Activated T-helper 1 cell treated with anti-CD3 and anti-CD28 coated beads, Interleukin-2, amount 50 U/mL, for 16 hours (primary cell): ENCODE measurements at places on chromosomes 3 and 15.
A peak's percentile ranks its signal among the peaks of the same experiment; 100 is the strongest.

DNA sequence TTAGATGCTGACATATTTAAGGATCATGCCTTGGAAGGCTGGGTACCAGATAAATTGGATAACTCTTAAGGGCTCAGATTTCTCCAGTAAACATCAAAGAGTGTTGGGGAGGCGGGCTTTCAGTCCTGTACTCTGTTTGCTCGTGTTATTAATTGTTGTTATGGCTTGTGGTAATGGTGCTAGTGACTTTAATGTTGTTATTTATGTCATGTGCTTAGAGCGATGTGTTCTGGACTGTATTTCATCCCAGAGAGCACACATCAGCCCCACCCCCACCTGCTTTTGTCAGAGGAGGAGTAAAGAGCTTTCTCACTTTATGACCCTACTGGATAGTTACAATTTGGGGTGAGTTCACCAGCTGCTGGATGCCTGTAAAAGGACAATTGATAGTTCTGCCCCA, 386.3 kb downstream of the EPHB1 start:
- no peak for DNase-seq

DNA sequence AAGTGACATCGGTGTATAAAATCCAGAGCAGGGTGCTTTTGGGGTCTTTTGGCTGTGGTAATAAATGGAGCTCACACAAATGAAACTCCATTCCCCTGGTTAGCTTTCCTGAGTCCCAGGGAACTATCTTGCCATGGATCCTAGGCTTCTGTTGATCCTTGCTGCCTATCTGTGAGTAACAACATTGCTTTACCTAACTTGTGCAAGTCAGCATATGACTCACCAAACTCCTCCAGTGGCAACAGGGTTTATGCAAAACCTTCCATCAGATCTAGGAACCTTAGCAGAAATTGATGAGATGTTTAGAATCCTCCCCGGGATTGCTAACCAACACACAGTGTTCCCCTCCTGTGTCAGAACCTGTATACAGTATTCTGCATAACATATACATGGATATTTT, 105.4 kb downstream of the SCAPER start:
- DNase-seq = no peak

DNA sequence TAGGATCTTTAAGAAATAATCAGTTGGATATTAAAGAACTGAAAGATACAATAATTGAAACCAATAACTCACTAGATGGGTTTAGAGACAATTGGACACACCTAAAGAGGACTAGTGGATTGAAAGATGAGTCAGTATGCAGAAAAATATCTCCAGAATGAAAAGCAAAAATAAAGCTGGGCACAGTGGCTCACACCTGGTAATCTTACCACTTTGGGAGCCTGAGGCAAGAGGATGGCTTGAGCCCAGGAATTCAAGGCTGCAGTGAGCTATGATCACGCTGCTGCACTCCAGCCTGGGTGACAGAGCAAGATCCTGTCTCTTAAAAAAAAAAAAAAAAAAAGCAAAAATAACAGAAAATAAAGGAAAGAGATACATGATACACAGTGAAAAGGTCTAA, 37.4 kb upstream of the CCDC174 start:
- DNase-seq = no peak

GRCh38 chr3:6396631-6397030, 464.3 kb upstream of the GRM7 start:
- no peak for DNase-seq

DNA sequence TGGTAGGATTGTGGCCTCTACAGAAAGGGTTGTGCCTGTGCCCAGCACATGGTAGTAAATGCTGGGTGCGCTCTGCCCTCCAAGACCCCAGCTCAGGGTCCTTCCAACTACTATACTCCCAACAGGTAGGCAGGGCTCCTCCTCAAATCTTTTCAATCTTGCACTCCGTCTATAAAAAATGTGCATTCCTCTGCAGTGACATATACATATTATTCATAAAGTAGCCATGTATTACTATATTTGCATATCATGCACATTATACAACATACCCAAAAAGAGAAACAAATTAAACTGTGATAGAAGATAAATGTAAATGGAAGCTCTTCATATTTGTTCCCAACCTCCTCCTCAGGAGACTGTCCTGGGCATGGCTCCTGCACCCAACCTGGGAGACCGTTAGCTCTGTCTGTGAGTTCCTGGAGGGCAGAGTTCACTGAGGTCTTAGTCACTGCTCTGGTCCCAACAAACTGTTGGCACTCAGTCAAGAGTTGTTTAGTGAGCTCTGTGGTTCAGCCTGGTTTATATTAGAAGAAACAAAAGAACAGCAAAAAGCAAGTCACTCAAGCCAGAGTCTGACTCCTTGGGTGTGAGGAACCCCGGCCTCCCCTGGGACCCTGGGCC, 47.7 kb upstream of the GRIP2 start:
- no peak for DNase-seq

DNA sequence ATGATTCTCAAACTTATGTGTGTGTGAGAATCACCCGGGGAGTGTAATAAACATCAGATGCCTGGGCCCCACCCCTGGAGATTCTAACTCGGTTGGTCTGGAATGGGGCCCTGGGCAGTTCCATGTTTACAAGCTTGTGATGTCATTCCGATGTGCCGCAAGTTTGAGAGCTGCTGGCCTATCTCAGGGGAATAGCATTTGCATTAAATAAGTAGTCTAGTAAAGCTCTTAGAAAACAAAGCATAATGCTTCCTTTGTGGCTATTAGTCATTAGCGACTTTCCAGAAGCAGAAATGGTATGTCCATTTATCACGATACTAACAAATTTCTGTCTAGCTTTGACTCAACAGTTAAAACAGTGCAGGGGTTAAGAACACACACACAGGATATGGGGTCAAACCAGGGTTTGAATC, 20.9 kb downstream of the PGBD4 start:
- no peak for DNase-seq

DNA sequence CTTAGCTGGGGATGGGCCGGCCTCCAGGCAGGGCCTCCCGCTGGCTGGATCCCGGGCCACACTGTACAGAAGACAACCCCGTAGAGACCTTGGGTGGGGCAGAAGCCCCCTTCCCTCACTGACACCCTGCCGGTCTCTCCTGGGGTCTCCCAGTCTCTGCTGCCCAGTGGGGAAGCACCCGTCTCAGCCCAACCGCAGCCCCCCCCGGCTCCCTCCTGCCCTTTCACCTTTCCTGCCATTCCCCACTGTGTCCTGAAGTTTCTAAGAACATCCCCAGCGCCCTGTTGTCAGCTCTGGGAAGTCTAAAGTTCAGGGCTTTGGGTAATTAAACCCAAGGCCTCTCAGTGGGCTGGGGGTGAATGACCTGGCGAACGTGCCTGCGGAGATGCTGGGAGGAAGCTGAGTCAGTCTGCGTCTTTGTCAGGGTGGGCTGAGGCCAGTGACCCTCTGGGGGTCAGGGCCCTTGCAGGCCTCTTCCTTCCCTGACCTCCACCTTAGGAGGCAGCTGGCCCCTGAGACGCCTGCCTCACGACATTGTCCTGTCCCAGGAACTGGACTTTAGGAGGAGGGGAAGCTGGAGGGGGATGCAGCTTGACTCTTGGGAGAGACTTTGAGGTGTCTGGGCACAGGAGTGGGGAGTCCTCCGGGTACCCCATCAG, 1.4 kb upstream of the SLC51A start:
- no peak for DNase-seq

- no peak for DNase-seq
These were observed 19.5 kb upstream of the BCL2L10 start for GRCh38 chr15:52132066-52132465.

DNA sequence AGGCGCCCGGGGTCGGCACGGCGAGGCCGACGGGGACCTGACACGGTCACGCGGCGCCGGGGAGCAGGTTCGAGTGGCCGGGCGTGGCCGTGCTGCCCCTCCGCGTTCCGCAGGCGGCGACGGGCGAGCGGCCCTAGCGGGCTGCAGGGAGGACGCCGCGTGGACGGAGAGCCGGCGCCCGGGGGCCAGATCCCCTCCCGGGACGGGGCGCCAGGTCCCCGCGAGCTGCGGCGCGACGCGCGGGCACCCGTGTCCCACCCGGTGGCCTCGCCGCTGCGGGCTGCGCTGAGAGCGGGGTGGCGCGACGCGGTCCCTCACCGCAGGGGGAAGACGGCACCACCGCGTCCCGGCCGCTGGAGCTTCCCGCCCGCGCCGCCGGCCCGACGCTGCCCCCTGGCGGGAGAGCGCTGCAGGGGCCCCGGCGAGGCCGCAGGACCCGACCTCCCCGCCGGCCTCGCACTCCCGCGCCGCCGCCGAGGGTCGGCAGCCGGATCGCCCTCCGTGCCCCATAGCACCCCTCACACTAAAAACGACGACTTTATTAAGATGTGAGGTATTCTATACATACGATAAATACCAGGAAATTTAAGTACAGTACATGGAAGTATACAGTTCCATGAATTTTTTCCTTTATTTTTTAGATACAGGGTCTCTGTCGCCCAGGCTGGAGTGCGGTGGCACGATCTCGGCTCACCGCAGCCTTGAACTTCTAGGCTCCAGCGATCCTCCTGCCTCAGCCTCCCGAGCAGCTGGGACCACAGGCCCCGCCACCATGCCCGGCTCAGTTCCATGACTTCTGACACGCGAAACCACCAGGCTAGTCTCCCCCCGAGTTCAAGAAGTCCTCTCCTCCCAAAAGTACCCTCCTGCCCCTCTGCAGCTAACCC, 1.3 kb upstream of the PIGZ start:
- peak; percentile 26 for DNase-seq

DNA sequence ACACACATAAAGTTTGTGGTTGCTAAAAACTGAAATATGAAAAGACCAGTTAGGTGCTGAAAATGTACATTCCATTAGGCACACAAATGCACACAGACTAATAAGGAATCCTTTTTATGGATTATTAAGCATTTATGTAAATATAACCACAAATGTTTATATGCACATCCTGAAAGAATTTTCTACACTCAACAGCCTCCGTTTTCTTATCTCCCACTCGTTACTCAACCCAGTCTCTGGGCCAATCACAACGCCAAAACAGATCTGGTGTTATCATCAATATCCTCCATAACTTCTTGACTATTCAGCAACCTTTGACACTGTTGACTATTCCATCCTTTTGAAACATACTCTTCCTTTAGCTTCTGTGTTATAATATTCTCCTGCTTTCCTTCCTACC, 136.4 kb downstream of the ATP8B4 start:
- DNase-seq = no peak

GRCh38 chr3:111103807-111104206, 32.2 kb downstream of the NECTIN3 start:
- DNase-seq = no peak

DNA sequence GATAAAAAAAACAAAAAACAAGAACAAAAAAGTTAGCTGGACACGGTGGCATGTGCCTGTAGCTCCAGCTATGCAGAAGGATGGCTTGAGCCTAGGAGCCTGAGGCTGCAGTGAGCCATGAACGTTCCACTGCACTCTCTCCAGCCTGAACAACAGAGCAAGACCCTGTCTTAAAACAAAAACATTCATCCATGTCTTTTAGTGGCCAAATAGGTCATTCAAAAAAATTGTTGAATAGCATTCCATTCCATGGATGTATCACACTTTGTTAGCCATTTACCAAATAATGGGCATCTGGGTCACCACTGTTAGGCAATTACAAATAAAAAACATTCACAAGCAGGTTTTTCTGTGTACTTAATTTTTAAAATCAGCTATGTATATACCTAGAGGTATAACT, 139.7 kb downstream of the STAG1 start:
- DNase-seq = no peak

GRCh38 chr3:148970271-148970670, 21.1 kb upstream of the GYG1 start:
- DNase-seq = no peak

- no peak for DNase-seq
These were observed 94.7 kb downstream of the LINGO1 start for GRCh38 chr15:77538027-77538451.

DNA sequence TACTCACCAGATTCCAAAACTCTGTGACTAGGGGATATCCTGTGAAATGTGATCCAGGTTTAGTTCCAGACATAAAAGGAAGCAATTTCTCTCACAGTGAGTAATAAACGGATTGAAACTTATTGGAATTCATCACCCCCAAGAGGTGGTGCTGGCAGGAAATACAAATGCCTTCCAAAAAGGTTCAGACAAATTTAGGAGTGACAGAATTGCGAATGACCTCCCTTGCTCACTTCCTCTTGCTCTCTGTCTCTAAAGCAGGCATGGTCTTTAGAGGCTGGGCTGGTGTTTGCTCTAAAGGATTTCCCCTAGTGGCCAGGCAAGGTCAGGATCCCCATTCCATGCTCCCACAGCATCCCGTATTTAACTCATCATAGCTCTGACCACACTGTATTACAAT, 449.4 kb upstream of the PPP2R3A start:
- no peak for DNase-seq

DNA sequence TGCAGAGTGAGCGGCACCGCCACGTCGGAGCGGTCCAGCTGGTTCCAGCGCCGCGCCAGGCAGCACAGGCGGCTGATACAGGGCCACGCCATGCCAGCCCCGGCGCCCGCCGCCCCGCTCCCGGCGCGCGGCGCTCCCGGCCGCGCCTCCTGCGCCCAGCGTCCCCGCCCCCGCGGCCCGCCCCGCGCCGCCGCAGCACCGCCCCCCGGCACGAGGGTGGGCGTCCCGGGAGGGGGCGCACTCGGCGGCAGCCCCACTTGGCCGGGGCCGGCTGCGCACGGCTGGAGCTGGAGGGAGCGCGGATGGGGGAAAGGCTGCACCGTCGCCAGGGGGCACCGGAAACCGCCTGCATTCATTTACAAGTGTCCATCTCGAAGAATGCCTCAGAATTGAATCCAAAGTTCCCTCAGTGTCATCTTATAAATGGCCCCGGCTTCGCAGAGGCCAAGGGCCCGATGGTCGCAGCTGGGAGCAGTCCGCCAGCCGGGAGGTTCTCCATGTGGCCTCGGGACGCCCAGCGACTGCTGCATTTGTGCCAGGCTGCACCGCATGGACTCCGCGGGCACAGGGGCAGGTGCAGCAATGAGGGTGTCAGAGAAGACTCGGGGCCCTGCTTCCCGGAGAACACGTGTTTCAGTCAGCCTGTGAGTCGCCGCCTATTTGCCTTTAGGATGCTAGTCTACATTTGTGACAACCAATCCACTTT, at the start of gene MAP6D1:
Gene MAP6D1 (minus strand): TSS at position 122 of the 706 bp plus-strand sequence. CDS start 30 bp downstream, at position 92.
- peak; percentile 23 for DNase-seq

GRCh38 chr3:159113221-159113875, 311.5 kb downstream of the MFSD1 start:
- DNase-seq = no peak

DNA sequence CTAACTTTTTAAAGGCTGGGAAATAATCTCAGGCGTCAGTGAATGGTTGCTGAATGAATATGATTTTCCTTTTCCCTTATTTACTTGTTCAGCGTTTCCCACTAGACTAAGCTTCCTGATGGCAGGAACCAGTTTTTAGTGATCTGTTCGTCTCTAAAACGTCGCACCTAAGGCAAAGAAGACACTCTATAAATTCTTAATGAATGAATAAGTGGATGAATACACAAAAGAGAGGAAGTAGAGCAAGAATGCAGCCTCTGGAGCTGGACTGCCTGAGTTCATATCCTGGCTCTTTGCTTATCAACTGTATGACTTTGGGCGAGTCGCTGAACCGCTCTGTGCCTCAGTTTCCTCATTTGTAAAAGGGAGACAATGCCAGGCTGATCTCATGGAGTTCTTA, 38.7 kb downstream of the WNT7A start:
- no peak for DNase-seq

DNA sequence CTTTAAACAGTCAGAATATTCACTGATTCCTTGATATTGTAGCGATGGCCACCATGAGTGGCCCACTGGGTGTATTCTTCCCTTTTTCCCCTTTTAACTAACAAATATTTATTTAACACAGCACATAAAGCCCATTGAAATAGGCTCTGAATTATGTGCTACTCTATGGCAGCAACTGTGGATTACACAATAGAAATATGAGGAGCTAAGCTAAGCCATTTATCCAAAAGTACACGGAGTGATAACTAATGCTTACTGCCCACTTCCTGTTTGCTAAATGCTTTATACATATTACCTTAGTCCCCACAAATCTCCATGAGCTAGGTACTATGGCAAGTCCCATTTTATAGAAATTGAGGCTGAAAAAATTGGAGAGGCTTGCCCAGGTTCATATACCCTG, 17.9 kb downstream of the ILDR1 start:
- no peak for DNase-seq
